ENCODE measurements at places on chromosomes 6 and 20.

DNA sequence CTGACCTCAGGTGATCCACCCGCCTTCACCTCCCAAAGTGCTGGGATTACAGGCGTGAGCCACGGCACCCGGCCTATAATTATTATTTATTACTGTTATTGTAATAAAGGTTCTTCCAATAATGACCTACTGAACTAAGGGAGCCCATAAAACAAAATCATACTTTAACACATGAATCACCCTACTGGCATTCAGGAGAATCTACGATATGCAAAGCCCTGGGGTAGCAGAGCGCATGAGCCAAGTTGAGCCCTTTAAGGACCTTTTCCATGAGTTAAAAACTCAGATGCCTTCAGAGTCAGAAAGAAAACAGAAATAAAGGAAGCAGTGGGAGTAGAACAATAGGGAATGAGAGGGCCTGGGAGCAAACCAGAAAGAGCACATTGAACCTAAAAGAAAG is 41.5 kb downstream of the SNRPB start:
- no peak for DNase-seq

DNA sequence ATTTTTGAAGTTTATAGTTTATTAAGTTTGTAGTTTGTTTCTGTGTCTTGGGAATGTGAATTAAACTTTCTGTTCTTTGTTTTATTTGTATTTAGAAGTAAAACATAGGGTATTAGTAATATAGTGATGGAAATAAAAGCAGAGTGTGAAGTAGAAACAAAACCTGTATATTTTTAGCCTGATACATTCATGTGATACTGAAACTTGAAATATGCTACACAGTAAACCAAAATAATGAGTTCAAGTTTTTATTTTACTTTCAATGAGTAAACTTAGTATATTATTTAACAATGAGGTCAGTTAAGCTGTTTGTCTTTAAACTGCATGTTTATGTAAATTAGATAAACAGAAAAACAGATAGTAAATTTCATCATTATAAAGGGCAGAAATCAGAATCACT is 1592.6 kb downstream of the GRIK2 start:
- no peak for DNase-seq

GRCh38 chr20:52590100-52590499 is 382.1 kb upstream of the TSHZ2 start:
- no peak for DNase-seq

DNA sequence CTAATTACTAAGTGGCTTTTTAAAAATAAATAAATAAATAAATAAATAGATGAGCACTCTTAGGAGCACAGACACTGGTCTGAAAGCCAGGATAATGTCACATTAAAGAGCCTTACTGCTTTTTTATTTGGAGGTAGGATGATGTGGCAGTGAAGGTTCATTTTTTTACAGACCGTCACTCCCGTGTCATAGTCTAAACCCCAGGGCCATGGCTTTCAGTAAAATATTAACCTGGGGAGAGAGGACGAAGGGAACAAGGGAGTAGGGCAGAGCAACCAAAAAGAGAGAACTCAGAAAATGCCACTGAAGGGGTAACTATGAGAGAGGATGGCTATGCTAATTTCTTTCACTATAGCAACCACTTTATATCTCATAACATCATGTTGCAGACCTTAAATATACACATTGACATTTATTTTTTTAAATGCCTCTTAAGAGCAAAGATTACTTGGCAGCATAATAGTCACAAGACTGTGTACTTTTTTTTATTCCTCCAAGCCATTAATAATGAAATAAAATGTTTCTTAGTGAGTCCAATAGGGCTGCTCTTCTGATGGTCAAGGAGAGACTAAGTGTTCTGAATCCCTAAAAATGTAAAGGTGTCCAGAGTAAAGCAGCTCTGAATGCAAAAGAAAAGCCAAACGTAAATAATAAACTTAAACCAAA is 100.9 kb upstream of the SIM1 start:
- no peak for DNase-seq

DNA sequence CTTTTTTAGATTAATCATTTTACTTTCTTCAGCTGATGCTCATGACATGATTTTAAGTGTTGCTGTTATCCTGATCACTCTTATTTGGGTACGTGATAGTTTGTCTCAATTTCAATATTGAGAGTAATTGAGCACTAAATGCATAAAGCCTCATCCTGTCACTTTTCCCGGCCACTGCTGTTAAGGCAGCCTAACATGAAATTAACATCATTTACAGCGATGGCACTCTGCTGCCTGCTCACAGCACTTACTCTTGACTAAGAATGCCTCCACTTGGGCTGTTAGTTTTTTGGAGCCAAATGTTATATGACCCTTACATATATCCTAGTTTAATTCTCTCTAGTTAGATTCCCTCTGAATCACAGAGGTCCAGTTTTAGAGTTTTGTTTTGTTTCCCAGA is 107.3 kb downstream of the SLX4IP start:
- DNase-seq = no peak

DNA sequence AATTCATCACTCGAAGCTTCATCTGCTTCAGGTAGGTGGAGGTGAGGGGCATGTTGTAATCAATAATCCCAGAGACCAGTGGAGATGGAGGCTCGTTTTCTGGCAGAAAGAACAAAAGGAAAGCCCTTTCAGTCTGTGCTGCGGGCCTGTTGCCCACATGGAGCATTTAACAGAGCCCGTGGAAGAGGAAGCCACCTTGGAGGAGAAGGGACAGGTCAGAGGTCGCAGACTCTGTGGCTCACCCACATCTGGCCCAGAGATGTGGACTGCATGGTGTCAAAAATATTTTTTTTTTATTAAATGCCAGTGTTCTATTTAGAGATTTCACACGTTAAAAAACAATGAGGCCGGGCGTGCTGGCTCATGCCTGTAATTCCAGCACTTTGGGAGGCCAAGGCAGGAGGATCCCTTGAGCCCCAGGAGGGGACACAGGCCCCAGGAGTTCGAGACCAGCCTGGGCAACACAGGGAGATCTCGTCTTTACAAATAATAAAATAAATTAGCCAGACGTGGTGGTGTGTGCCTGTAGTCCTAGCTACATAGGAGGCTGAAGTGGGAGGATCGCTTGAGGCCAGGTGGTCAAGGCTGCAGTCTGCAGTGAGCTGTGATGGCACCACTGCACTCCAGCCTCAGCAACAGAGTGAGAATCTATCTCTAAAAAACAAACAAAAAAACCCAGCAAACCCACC is 73.6 kb downstream of the NOL4L start:
- no peak for DNase-seq

- DNase-seq = no peak
Observed at GRCh38 chr6:106227612-106228507, 97.7 kb downstream of the ATG5 start.

GRCh38 chr6:4610256-4610655 is 165.9 kb upstream of the CDYL start:
- no peak for DNase-seq

DNA sequence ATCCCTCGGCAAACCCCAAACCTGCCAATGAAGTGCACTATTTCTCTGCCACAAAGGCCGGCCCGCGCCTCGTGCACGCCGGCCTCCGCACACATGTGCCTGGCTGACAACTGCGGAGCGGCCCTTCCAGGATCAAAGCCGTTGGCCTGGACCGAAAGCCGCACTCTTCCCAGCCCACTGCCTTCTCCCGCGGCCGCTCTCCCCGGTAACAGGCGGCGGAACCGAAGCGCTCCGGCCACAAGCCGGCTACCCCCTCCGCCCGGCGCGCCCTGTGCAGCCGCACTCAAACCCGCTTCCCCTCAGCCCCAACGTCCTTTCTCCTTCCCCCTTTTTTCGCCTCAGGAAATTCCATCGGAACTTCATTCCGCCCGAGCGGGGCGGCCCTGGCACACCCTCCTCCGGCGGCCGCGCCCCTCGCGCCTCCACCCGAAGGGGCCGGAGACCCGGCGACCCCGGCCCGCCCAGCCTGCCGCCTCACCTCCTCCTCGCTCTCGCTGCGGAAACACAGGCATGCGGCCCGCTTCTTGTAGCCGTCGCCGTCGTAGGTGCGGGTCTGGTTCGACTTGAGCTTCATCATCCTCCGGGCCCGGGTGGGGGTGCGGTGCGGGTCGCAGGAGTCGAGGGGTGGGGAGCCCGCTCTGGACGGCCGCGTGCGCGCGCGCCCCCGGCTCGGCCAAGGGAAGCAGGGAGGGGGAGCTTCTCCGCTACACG is 528 bp downstream of the NUDT3 start:
- peak; percentile 70 for DNase-seq

GRCh38 chr6:107437691-107438090 is 21.7 kb downstream of the PDSS2 start:
- DNase-seq = no peak

DNA sequence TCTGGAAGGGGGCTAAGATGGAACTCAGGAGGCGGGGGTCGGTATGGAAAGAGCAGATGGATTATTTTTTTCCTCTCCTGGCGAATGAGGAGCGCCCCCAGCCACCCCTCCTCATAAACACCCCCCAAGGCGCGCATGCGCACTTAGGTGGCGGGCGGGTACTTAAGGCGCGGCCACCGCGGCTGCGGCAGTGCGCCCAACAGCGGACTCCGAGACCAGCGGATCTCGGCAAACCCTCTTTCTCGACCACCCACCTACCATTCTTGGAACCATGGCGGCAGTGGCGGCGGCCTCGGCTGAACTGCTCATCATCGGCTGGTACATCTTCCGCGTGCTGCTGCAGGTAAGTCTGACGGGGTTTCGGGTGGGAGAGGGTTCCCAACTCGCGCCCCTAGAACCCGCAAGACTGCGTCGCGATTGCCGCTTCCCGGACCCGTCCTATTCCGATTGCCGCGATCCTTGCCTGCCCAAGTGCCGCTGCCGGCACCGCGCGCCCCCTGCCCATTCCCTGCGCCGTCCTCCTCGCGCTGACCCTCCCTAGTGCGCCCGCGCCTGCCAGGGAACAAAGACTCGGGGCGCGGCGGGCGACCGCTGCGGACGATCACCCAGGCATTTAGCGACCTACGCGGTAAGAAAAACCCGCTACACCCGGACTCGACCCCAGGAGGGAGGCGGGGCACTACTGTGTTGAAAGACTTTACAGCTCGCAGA is at the start of gene NNAT:
Gene NNAT (plus strand): TSS at position 190 of the 711 bp plus-strand sequence. CDS start 82 bp downstream, at position 272.
- DNase-seq = no peak

DNA sequence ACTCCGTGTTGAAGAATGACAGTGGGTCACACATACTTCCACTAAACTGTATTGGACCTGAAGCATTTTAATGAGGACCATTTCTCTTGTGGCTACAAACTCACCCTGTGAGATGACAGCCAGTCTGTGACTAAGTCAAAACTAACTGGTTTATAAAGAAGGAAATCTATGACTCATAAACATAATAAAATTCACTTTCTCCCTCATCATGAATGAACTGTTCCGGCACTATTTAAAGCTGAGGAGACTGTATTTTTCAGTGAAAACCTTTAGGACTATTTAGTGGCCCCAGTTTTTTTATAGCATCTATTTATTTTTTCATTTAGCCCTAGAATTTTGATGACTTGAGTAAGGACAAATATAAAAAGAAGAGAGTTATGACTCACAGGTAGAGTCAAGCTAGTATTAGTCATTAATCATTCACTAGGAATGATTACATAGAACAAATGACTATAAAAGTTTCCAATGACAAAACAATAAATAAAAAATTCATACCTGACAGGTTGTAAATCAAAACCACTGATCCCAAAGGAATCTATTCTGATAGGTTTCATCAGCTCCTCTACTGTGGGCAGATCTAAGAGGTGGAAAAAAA is 34.2 kb downstream of the CEP162 start:
- no peak for DNase-seq

DNA sequence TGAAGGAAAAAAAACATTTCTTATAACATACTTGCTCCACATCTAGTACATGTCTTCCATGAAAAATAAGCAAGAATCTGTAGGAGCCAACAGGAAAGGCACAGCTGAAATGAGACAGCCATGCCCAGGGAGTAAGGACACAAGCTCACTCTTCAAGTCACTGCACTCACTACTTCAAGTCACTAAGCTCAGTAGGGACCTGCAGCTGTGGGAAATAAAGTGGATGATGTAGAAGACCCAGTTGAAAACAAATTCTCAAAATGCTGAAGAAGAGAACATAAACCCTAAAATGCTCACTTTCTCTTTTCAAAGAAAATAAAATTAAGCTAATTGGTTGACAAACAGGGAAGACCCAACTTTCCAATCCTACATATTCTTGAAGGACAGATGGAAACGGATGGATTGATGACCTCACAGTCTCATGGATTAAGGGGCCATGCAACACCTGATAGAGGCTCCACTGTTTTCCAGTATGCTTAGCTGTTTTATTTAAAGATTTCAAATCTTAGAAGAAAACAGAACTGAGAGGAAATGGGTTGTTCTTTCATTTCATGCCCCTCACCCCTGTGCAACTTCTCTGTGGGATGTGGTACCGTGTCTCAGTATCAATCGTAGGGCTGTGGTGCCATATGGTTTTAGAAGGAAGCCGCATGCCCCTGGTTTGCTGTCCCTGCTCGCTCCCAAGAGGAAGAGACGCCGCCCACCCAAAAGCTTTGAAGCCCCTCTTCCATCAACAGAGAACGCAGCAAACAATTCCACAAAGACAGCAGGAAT is 133.3 kb downstream of the WDR27 start:
- DNase-seq = peak; percentile 33

GRCh38 chr6:6694825-6695624 is 106.5 kb downstream of the LY86 start:
- no peak for DNase-seq

GRCh38 chr6:43405354-43405753 is 22.0 kb upstream of the ABCC10 start:
- DNase-seq = no peak

- no peak for DNase-seq
Observed at GRCh38 chr6:15507221-15507620, 155.6 kb downstream of the DTNBP1 start.

GRCh38 chr6:23650676-23651075 is 475.3 kb upstream of the NRSN1 start:
- no peak for DNase-seq

- DNase-seq = no peak
Observed at GRCh38 chr6:76866091-76866915, 597.0 kb downstream of the HTR1B start.

GRCh38 chr6:144148886-144149285 is 1.4 kb upstream of the STX11 start:
- no peak for DNase-seq

- no peak for DNase-seq
Observed at GRCh38 chr20:45100563-45101245, at the start of gene KCNS1. KCNS1 (minus strand) TSS chr20:45101127; CDS start chr20:45099236, 1,891 bp downstream.

DNA sequence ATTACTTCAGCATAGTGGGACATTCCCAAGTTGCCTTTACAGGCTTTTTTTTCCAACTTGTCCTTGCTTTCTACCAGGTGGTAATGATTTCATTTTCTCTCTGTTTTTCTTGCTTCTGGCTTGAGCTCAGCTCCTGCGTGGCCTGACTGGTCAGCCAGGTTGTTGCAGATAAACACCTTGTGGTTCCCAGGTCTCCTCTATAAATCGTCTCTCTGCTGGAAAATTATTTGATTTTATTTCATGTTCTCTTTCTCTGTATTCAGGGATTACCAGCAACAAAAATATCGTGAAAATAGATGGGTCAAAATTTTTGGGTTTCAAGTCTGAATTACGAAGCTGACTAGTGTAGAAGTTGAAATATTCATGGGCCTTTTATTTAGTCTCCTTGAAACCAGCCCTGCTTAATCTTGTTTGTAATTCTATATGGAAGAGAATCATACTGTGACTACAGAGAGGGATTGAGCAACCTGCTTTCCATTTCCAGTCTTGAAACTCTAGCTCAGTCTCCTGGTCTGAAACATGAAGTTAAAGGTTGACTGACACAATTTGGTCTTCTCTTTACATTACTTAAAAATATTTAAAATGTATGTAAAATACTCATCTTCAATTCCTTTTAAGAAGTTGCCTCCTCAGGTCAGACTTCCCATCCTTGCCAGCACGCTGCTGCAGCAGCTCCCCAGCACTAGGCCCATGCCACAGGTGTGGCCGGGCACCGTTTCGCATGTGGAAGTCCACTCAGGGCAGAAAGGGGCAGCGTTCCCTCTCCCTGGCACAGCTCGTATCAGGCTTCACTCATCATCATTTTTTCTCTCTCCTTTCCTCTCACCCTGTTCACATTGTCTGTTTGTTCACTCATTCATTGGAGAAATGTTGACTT is 7.1 kb downstream of the DUSP22 start:
- no peak for DNase-seq

All from activated CD8-positive, alpha-beta T cell treated with anti-CD3 and anti-CD28 coated beads for 36 hours (primary cell).